Forelimb muscle (tissue), 1 donor: ENCODE measurements at places on chromosomes 5 and 9. TPM values are rescaled to one million over a fixed set of nuclear protein-coding genes. Genes with fewer than 3 reads are reported as not detected.

DNA sequence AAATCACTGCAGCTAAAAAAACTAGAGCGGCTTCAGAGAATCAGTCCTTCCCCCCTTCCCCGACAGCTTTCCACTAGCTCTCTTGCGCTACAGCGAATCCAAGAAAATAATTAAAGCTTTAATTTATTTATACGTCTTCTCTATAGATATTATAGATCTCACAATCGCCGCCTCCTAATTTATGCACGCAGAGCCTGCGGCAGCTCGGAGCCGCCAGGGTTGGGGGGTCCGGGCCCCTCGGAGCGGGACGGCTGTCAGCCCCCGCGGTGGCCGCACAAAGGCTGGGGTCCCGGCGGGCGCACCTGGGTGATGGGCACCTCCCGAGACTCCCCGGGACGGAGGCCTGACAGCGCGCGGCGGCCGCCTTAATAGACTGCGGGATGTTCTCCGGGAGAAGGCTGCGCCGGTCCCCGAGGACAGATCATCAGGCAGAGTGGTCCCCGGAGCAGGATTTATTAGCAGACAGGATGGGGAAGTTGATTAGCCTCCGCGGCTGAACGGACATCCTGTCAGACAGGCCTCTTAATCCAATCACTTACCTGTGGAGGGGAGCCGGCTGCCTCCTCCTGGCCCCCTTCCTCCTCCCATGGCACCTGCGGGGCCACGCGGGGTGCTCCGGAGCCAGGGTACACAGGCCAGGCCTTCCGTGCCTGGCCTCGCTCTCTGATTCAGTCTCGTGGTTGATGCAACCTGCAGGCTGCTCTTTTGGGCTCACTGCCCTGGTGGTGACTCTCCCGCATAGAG lies 166.8 kb downstream of the MELK start:
- DNase-seq, result no peak

DNA sequence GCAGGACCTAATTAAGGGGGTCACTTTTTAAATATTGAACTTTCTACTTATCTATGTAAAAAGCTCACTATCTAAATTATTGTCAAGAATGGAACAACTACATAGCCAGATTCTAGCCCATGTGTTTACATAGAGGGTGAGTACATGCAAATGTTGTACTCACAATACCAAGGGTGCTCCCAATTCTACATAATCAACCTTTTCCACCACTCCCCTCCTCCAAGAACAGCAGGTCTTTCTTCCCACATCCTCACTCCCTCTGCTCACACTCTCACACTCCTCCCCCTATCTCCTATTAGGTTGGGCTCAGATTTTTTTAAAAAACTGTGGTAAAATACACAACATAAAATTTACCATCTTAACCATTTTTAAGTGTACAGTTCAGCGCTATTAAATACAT lies 325.4 kb downstream of the ARL15 start:
- no peak for DNase-seq

DNA sequence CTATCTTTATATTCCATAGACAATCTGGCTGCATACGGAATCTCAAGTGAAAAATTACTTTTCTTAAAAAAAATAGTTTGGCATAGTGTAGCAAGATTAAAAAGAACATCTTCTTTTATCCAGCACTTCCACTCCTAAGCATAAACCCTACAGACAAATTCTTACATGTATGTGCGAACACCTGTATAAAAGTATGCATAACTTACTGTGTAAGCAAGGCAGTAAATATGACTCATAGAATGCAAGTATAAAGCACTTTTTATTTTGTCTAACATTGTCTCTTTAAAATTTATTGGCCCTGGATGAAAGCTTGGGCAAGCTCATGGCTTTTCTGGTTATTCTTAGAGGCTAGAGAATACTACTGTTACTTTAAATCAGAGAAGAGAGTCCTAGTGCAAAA lies 86.4 kb downstream of the MSX2 start:
- DNase-seq, result no peak

DNA sequence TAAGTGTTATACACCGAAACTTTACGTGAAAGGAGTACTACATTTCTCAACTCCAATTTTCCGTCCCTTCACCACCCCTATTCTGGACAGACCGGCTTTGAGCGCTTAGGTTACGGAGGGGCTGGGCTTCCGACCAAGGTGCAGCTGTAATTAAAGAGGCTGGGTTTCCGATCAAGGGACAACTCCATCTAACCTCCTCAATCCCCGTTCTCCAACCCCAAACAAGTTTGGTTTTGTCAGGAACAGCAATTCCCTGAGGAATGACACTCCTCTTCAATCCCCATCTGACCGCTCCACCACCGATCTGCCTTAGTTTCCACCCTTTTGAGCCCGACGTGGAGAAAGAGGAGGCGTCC lies 577 bp downstream of the TUT7 start:
- DNase-seq, result no peak

GRCh38 chr9:90904706-90905478 lies 103.3 kb downstream of the SYK start:
- DNase-seq, result no peak

- no peak for DNase-seq
These were observed 107.4 kb downstream of the SCAMP1 start for GRCh38 chr5:78467752-78468357.

- no peak for DNase-seq
These were observed 259.7 kb downstream of the MED10 start for GRCh38 chr5:6118691-6119090.

GRCh38 chr9:86854898-86855523 lies 92.3 kb downstream of the GAS1 start:
- peak; percentile 77 for DNase-seq

GRCh38 chr5:77650686-77651085 lies 12.2 kb upstream of the OTP start:
- no peak for DNase-seq

DNA sequence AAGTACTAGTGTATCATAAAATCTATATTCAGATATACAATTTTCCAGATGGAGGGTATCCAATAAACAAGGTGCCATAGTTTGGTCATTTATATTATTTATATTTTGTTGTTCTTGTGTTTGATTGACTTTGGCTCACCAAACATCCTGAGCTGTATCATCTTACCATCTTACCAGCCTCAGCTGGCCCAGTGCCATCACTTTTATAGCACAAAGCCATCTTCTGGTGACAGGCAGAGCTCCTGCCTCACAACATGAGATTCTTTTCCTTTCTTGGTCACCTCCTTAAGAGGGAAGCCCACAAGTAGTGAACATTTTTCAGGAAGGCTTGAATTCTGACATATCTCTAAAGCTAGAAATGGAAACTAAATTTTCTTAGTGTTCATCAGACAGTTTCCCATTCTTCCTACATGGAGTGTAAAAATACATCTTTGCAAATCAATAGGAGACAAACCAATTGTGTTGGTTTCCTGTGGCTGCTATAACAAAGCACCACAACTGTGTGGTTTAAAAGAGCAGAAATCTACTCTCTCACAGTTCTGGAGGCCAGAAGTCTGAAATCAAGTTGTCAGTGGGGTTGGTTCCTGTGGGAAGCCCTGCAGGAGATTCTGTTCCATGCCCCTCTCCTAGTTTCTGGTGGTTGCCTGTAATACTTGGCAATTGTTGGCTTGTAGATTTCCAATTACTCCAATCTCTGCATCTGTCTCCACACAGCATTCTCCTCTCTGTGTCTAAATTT lies 341.8 kb downstream of the MAN2A1 start:
- no peak for DNase-seq

GRCh38 chr5:118919016-118919415 lies 69.3 kb downstream of the DTWD2 start:
- DNase-seq, result no peak

GRCh38 chr5:67315082-67315989 lies 118.7 kb upstream of the CD180 start:
- no peak for DNase-seq

The IFNK gene
- polyA plus RNA-seq, result not detected

The ADAMTS6 gene
- polyA plus RNA-seq, result 0.89 TPM

The CDH9 gene
- not detected for polyA plus RNA-seq

The SV2C gene
- 0.08 TPM for polyA plus RNA-seq
